ENCODE measurements at places on chromosomes 6 and 20.

GRCh38 chr20:2000285-2000684 lies 6.4 kb upstream of the PDYN start:
- DNase-seq, result no peak

DNA sequence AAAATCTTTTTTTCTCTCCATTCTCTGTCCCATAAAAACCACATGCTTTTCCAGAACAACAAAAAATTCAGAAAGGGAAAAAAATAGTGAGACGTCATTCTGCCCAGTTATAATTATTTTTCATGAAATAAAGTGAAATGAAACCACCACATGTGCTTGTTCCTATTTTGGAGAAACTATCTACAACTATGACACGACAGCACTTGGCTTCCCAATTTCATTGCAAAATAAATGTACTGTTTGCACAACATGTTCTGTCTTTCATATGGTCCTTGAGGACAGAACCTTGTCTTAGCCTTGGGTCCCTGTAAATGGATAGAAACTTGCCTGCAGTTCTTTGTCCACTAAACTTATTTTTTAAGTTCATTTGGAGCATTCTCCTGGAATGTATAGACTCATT lies 5.6 kb upstream of the MAN1A1 start:
- no peak for DNase-seq

DNA sequence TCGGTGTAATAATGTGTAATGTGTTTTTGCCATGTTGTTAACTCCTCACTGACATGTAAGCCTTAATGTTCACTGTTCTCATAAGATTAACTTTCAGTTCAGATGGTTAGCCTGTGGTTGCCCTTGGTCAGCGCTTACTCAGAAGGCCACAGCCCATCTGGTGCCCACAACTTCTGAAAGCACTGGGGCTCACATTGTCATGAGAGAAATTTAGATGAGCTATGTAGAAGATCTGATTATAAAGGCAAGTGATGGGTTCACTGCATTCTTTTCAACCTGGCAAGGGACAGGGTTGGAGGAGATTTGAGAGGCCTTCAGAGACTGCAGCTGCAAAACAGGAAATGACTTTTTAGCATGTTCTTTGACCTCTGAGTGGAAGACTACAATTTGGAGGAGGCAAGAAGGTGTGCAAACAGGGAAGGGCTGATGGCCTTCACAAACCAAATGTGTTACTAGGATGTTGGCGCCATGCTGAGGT lies 242.3 kb upstream of the SUPT3H start:
- DNase-seq, result no peak

DNA sequence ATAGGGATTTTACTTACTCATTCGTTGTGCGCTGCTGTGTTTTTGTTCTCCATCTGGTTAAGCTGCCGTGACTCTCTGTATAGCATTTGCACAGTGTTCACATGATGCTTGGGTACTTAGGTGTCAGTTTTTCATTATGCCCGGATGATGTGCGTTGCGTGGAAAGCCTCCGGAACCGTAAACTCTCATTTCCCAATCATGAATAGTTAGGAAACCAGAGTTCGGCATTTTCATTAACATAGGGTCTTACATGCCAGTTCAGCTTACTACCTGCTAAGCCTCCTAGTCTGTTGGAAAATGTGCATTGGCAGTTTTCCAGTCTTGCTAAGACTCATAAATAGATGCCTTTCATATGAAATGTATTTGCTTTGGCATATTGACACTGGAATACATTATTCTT lies 483.4 kb upstream of the FLRT3 start:
- no peak for DNase-seq

GRCh38 chr20:16709017-16709416 lies 20.8 kb upstream of the SNRPB2 start:
- no peak for DNase-seq

DNA sequence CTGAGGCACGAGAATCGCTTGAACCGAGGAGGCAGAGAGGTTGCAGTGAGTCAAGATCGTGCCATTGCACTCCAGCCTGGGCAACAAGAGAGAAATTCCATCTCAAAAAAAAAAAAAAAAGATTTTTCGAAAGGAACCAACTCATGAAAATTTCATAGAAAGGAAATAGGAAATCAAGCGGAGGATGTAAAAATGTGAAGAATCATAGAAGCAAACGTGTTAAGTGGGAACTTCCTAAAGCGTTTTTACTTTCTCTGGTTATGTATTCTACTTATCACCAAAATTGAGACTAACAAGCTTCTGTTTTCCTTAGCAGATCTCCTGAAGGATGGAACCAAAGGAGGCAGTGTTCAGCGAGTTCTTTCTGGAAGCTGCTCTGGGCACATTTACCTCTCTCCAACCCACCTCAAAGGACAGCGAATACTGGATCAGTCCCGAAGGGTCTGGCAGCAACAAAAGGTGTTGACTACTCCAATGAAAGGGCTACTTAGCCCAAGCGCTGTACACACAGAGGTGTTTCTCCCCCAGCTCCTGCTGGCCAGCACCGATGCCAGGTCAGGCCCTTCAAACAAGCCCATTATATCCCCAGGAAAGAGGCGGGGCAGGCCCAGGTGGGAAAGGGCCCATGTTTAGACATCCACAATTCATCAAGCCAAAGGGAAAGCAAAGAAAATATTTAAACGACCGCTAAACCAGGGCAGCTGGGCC lies 327.5 kb upstream of the JARID2 start:
- DNase-seq, result no peak

Measured in suprapubic skin (tissue), 4 donors.